Activated CD4-positive, alpha-beta T cell treated with anti-CD3 and anti-CD28 coated beads for 36 hours (primary cell): ENCODE measurements at places on chromosomes 7 and 10. TPM values are rescaled to one million over a fixed set of nuclear protein-coding genes. Genes with fewer than 3 reads are reported as not detected.

DNA sequence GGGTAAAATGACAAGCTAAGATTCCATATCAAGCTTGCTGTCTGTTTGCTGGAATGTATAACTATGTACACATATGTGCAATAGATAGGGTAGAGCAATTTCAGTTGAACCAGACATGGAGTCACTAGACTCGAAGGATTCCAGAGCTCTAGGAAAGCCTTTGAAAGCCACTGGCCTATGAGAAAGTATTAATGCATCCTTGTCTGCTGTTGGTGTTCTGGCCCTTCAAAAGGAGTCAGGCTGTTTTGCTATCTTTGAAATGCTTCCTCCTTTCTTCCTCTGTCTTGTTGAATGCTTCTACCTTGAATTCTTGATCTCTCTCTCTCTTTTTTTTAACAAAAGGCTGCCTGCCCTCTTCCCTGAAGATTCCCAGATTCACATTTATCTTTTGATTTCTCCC is 20.8 kb upstream of the HGF start:
- no peak for DNase-seq

ABCC2 gene
- total RNA-seq = 0.62 TPM

GRCh38 chr10:331186-331585 is 195.9 kb downstream of the ZMYND11 start:
- DNase-seq = no peak

GRCh38 chr7:80124526-80125264 is 9.9 kb upstream of the GNAI1 start:
- DNase-seq = no peak

DNA sequence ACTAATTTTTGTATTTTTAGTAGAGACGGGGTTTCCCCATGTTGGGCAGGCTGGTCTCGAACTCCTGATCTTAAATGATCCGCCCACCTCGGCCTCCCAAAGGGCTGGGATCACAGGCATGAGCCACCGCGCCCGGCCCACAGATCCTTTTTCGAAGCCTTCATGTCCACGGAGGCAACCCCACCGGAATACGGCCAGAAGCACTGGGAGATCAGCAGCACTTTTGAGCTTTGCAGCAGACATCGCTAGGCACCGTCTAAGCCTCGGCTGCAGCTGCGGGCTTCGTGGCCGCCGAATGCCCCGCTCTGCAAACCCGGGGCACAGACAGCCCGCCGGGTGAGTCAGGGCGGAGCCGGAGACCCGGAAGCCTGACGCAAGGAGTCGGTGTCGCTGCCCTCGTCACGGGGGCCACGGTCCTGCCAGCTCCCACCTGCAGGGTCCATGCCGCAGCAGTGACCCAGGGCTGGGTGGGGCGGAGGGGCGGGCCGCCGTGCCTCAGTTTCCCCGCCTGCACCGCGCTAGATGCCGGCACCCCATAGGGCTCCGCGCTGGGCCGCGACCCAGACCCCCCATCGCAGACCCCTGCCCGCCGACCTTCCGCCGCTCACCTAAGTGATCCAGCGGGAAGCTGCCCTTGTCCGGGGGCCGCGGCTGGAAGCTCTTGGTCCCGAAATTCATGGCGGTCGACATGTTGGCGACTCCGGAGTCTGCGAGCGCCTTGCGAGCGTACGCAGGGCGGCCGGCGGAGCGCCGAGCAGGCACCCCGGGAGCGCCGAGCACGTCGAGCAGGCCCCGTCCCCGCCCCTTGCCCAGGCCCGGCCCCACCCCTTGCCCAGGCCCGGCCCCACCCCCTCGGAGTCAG is at the start of gene COX19:
COX19 (minus strand) TSS at position 730 of the 862 bp plus-strand sequence; CDS start at position 690, 40 bp downstream.
- DNase-seq = peak; percentile 96

DNA sequence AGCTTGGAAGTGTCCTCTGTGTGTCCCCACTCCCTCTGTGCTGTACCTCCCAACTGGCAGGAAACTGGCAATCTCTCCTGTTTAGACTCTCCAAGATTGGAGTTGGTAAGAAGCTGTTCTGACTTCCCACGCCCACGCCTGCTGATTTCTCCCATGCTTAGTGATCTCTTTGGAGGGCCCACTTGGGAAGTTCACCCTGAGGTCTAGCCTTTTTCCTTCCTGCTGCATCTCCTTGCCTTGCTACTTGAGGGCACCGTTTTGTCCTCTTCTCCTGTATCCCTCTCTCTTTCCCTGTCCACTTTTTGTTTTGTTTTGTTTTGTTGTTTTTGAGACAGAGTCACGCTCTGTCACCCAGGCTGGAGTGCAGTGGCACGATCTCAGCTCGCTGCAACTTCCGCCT is 35.4 kb downstream of the ZAN start:
- DNase-seq = no peak

DNA sequence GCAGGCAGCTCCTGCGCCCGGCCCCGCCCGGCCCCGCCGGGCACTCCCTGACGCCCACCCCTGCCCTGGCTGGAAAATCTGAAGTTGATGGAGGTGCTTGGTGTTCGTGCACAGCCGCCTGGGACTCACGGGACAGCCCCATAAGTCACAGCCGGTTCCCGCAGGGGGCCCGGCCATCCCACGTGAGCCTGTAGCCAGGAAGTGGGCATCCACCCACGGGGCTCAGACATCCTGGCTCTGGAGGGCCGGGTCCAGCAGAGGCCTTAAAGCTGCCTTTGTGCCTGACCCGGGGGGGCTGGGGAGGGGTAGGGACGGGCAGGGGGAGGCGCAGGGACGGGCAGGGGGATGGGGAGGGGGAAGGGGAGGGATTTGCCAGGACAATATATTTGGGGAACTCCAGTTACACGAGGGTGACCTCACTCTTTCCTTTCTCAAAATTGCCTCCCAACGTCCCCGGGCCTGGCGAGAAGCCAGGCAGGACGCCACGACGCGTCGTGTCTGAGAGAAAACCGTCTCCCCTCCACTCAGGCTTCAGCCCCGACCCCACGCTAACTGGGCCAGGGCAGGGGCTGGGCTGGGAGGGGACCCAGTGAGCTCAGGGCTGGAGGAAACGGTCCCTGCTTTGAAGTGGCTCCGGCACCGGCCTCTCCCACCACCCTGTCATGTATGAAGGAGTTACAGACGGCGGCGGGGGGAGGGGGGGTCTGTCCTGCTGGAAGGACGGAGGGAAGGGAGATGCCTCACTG is 82.1 kb upstream of the PDGFA start:
- DNase-seq = peak; percentile 96

GRCh38 chr7:111388912-111389311 is 173.4 kb downstream of the IMMP2L start:
- no peak for DNase-seq

DNA sequence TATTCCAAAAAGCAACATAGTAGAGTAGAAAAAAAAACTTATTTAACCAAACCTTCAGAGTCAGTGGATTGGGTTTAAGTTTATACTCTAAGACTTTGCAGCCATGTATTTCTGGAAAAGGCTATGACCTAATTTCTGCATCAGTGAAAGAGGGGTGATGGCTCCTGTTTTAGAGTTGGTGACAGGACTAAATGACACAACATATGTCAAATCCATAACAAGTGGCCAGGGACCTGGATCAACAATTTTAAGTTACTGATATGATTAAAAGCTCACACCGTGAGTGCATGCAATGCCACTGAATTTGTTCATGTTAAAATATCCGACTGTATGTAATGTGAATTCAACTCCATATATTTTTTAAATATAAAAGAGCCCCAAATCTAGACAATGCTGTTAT is 390.6 kb downstream of the TNS3 start:
- DNase-seq = no peak
